SJSA1 (cell line): ENCODE measurements at places on chromosomes 2 and 18.

DNA sequence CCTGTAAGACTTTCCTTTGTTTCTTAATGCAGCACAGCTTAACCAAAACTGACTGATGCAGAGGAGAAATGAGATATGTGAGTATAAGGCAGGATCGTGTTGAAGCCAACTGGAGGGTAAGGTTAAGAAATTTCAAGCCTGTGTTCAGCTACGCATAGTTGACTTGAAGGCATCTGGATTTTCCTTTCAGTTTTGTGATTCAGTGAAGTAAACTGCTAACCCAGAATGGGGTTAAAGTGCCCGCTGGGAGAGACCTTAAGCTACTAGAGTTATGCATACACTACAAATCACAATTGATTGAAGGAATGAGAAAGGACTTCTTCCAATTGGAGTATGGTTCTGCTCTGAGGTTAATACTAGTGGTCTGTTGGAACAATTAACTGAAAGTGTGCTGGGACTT lies 22.6 kb downstream of the THSD7B start:
- no peaks in the 10 kb centered on the region for H3K36me3 ChIP-seq
- no peak overlapping the region for H3K27ac ChIP-seq
- no peak for DNase-seq
- no peaks in the 10 kb centered on the region for H3K4me1 ChIP-seq

DNA sequence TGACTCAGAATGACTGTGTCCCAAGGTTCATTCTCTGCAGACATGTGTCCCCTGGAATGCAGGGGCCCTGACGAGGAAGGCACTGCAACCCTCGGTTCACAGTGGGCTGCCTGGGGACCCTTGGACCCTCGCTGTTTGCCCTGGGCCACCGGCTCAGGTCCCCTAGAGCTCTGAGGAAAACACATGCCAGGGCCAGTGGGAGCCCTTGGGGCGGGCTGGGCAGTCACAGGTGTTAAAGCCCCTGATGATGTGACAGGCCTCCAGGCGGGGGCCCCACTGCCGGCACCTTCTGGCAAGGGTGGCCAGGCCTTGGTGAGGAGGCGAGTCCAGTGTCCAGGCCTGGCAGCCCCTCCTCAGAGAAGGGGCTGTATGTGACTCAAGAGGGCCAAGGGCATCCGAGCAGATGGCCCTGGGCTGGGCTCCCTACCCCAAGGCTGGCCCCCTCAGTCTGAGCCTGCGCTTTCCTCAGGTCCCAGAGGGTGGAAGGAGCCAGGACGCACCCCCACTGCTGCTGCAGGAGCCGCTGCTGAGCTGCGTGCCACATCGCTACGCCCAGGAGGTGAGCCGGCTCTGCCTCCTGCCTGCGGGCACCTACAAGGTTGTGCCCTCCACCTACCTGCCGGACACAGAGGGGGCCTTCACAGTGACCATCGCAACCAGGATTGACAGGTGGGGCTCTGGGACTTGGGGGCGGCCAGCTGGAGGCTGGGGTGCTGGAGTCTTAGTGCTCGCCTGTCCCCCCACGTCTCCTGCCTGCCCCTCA lies 11.1 kb downstream of the CAPN10 start:
- H3K36me3 ChIP-seq = peaks cover 12% of the 10 kb centered on the region; the same call in 1 of the 2 replicates
- H3K4me1 ChIP-seq = no peaks in the 10 kb centered on the region
- no peak for DNase-seq
- no peaks in the 10 kb centered on the region for H3K27me3 ChIP-seq
- H3K4me3 ChIP-seq = no peak overlapping the region

- no peaks in the 10 kb centered on the region for H3K36me3 ChIP-seq
- peaks cover 32% of the 10 kb centered on the region for H3K4me1 ChIP-seq
- DNase-seq = no peak
These were observed 229.6 kb upstream of the FOSL2 start for GRCh38 chr2:28163028-28163427.

DNA sequence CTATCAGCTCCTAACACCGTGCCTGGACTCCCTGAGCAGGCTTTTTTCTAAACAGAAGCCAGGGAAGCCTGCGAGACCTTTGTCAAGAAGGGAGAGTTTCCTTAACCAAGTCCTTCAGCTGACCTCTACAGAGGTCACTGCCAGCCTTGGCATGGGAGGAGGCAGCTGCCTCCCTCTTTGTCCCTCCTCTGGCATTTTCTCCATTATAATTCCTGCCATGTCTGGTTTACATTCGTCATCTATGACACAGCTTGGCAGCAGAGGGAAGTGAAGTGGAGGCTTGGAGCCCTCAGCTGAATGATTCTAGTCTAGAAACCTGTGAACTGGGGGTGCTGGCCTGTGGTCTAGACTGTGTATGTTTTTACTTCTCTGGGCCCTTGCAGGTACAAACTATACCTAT lies 22.5 kb downstream of the LIPG start:
- H3K27ac ChIP-seq = no peak overlapping the region
- DNase-seq = no peak
- H3K4me3 ChIP-seq = no peak overlapping the region
- no peaks in the 10 kb centered on the region for H3K36me3 ChIP-seq
- H3K27me3 ChIP-seq = no peaks in the 10 kb centered on the region

DNA sequence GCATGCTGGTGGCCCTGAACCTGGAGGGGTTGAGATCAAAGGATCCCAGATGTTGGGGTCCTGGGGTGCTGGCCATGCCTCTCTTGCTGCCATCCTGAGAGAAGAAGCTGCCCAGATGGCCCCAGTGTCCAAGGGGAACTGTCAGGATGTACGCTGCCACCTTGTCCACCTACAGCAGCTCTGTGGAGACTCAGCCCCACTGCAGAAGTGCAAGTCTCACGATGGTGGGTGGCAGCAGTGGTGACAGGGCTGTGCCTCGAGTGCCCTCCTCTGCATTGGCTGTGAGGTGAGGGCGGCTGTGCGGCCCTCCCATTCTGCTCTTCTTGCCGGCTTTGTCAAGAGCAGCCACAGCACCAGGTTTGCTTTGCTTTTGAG lies 24.7 kb downstream of the ODC1 start:
- peaks cover 30% of the 10 kb centered on the region for H3K4me1 ChIP-seq
- DNase-seq = no peak
- H3K27me3 ChIP-seq = no peaks in the 10 kb centered on the region
- H3K4me3 ChIP-seq = no peak overlapping the region
- H3K36me3 ChIP-seq = peaks cover 31% of the 10 kb centered on the region
- H3K27ac ChIP-seq = no peak overlapping the region

DNA sequence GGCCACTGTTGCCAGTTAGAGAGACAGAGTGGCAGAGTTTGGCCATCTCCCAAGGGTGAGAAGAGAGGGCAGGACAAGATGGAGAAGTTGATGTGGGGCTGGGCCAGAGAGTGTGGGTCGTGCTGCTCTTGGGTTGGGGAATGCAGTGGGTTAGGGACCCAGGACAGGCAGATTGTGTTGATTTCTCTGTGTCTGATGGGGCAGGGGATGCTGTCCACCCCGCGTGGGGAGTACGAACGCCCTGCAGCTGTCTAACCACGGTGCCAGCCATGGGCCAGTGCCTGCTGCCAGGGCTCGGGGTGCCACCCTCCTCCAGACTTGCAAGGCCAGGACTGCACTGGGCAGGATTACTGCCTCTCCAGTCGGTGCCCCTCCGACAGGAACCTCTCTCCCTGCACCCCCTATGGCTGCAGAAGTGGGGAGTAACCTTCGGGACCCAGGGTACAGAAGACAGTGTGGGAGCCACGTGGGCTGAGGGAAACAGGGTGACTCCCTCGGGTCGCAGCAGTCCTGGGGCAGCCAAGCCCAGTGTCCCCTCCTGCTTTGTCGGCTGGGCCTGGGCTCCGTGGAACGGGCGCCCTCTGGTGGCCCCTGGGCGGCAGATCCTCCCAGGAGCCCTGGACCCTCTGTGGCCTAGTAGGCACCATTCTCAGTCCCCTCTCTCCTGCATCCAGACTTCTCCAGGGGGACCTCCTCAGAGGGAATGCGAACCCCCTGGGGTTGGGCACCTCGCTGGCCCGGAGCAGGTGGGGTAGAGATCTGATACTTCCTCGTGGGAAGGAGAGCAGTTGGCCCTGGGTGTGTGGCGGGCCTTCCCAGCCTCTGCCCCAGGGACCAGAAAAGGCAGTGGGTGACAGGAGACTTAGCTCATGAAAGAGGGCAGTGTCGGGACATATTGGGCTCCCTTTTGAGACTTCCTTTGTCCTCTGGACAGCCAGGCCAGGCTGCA lies 2.7 kb downstream of the GPC1 start:
- no peaks in the 10 kb centered on the region for H3K27me3 ChIP-seq
- DNase-seq = peak; percentile 66
- peaks cover 40% of the 10 kb centered on the region for H3K4me1 ChIP-seq
- peaks cover 11% of the 10 kb centered on the region for H3K36me3 ChIP-seq
- H3K4me3 ChIP-seq = no peak overlapping the region

- no peaks in the 10 kb centered on the region for H3K4me1 ChIP-seq
- no peaks in the 10 kb centered on the region for H3K36me3 ChIP-seq
- no peaks in the 10 kb centered on the region for H3K27me3 ChIP-seq
- H3K4me3 ChIP-seq = no peak overlapping the region
- H3K27ac ChIP-seq = no peak overlapping the region
- no peak for DNase-seq
These were observed 562.1 kb upstream of the KLHL29 start for GRCh38 chr2:22822835-22823234.
